ENCODE measurements at places on chromosomes 13 and 19. TPM values are rescaled to one million over a fixed set of nuclear protein-coding genes. Genes with fewer than 3 reads are reported as not detected.

DNA sequence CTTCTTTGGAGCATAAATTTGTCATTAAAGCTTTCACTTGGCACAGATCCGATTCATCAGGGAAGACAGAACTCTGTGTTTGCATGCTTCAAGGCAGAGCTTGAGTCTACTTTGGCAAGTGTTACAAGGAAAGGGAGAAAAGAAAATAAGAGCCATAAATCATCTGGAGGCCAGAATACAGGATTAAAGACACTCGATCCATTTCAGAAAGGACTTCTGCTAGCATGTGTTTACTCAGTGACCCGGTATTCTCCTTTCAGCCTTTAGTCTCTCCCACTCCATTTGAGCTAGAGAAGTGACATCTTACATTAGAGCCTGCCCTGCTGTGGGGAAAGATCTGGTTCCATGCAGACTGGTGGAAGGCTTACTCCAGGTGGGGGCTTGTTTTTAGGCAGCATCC is 306.4 kb downstream of the KLF5 start:
- no peak for DNase-seq

GRCh38 chr19:23779645-23780044 is 21.0 kb upstream of the ZNF681 start:
- no peak for DNase-seq

GRCh38 chr19:12767150-12767549 is 8.2 kb downstream of the HOOK2 start:
- DNase-seq: no peak

DNA sequence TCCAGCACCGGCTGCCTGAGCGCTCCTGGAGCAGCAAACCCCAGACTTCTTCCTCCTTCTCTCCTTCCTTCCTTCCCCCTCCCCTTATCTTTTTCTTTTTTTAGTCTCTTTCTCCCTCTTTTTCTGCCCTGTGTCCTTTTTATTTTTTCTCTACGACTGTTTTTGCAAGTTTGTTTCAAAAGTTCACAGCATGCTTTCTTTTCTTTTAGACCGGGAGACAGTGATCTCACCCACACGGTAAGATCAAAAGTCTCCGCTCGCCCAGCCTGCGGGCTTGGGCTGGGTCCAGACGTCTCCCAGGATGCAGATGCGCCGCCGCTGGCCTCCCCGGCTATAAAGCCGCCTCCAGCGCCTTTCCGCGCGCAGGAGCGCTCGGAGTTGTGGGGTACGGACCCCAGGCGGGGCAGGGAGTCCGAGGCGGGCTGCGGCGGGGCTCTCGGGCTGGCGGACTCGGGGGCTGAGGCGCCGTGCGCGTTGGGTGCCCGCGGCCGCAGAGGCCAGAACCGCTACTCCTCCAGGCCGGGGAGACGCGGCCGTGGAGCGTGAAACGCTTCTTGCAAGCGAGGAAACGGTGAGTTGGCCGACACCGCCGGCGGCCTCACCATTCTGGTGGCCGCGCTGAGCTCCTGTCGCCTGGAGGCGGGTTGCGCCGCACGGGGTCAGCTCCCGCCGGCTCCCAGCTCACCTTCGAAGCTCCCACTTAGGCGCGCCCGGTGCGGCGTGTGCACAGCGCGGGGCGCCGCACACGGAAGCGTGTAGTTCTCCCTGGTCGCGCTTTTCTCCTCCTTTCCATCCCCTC is 2.0 kb upstream of the TSHZ3 start:
- DNase-seq: peak; percentile 56

COX7A1 gene
- total RNA-seq: 235 TPM

HS6ST3 gene
- total RNA-seq: 8.7 TPM

ZNF470 gene
- total RNA-seq: 7.5 TPM

GRCh38 chr13:63149375-63149774 is 1733.7 kb upstream of the PCDH20 start:
- no peak for DNase-seq

SIGLEC12 gene
- total RNA-seq: 0.21 TPM

DNA sequence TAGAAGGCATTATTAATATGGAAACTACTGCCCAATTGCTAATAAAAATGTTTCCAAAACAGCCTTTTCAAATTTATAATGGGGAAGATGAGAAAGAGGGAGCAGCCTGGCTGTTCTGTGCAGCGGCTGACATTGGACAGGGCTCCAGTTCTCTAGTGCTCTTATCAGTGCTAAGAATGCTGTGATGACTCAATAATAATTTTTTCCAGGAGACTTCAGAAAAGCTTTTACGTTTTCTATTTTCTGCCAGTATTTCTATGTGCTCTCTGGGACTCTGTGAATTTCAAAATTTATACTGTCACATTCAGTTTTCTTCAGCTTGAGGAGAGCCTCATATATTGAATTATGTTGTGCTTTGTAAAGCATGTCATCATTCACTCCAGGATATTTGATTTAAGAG is 209.6 kb downstream of the VWA8 start:
- peak; percentile 65 for DNase-seq

GPR12 gene
- not detected for total RNA-seq

DNA sequence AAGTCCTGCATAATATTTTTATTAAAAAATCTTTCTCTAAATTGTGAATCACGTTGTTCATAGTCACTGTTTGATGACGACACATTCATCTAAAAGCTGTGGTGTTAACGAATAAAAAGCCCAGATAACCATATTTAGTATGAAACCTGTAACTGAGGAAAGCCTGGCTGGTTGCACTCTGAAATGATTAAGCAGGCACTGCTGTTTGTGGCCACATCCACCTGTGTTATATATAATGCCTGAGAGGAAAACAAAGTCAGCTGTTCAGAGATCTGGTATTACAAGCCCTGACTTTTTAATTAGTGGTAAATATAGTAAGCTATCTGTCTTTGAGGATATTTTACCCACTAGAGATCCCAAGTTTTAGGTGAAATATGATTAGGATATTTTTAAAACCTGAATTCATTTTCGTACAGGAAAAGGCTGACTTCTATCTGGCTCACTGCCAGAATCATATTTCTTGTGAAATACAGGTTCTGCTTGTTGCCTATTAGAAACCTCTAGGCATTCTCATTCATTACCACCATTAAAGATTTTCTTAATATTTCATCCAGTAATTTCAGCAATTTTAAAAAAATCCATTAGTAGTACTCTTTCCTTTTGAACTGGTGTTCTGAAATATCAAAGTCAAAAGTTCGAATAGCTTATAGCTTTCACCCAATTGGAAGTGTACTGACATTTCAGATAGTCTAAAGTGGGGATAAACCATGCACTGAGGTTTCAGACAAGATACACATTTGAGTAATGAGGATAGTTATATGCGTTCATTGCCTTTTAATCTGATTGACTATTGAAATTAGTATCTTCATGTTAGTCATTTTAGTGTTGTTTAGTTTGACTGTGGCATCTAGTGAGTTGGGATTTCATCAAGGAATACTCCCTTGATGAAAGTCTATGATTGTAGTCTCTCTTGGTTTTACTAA is 79.7 kb downstream of the LMO7 start:
- no peak for DNase-seq

GRCh38 chr19:46147791-46148288 is at the start of gene IGFL2:
TSS of gene IGFL2 (plus strand) at chr19:46148238. CDS start at chr19:46148279, 41 bp downstream.
- DNase-seq: no peak

All from uterus (tissue), 4 donors.